ENCODE measurements at places on chromosomes 3 and 15.

DNA sequence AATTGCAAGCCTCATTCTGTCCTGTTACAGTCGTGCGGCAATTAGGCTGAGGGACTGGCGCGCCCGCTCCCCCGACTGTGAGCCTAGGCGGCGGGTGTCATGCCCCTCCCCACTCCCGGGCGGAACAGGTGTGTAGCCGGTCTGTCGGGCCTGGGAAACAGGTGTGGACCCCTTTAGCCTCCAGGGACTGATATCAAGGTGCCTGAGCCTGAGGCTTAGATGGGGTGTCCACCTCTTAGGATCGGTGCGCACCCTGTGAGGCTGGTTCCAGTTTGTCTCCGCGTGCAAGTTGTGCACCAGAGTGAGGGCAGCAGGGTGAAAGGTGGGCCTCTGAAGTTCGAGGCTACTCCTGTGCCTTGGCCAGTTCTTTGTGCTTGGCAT, 686 bp downstream of the VPS8 start:
- DNase-seq = peak; percentile 11

DNA sequence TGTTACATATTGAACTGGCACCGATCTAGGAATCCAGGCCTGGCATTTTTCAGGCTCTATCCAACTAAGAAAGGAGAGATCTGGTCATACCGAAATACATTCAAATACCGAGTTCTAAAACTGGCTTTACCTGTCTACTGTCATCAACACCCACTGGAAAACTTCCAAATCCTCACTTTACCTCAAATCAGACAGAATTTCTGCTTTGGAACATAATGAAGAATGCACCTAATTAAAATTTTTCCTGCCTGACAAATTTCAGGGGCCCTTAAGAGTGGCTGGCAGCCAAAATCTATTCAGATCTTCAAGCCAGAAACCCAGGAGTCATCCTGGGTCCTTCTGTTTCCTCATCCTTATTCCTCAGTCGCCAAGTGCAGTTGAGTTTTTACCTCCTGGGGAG, 198.6 kb upstream of the FEZF2 start:
- DNase-seq = no peak

- DNase-seq = no peak
Observed at GRCh38 chr3:57682284-57682683, 10.6 kb downstream of the DENND6A start.

- DNase-seq = no peak
Observed at GRCh38 chr3:32872487-32873382, 54.9 kb downstream of the TRIM71 start.

GRCh38 chr3:64109438-64109837, 86.1 kb upstream of the PSMD6 start:
- DNase-seq = no peak

GRCh38 chr3:116834816-116835215, 125.2 kb downstream of the TUSC7 start:
- no peak for DNase-seq

DNA sequence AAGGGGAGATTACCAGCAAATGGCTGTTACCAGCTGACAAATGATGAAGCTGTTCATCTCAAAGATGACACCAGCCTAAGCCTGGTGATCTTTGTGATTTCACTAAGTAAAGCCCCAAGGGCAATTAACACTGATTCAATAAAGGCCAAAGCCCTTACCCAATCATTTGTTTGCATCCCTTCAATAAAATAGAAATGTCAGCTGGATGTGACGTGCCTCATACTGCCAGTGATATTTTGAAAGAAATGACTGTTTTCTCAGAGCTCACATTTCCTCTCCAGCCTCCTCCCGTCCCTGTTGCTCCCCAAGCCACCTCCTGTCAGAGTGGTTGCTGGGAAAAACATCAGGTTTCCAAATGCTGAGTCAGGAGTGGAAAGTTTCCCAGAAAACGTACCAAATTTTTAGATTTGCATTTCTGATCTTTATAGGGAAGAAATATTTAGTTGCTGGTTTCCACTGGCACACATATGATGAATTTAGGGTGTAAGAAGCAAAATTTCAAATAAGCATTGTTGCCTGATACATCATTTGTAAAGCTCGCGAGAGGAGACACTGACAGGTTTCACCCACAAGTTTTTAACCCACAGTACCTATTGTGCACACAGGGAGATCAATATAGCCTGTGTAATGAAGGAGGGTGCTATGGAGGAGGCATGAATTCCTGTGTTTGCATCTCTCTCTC, 21.0 kb downstream of the C2CD4A start:
- DNase-seq = no peak

DNA sequence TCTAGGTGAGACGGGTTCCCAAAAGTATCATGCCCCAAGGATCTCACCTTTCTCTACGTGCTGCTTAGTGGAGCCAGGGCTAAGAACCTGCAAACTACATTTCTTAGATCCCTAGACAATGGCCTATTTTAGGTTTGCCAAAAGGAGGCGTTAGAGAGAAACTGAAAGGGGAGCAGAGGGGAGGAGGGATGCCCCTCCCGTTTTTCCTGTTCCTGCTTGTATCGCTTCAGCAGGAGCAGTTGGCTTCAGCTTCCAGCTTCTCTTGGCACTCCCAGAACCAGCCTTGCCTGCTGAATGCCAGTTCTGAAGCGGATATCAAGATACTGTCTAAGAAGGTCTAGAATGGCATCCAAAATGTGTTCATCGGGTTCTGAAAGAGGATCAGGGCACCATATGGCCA, 58.4 kb upstream of the ABHD17C start:
- no peak for DNase-seq

DNA sequence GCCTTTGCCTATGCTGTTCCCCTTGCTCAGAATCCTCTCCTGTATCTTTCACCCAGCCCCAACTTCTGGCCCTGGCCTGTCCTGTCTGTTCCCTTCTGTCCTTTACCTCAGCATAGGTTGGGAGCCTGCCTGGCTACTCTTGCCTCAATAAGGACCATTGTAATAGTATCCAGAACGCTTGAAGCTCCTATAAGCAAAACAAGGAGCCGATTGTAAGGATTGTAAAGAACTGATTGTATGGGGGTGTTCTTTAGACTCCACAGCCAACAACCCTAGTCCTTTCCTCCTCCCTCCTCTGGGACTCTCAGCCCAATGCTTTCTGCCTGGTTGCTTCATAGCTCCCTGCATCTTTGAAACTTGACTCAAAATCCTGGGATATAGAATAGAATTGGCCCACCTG, 18.7 kb upstream of the RAD54L2 start:
- DNase-seq = no peak

GRCh38 chr3:163924600-163924999, 1153.7 kb downstream of the SI start:
- DNase-seq = no peak

DNA sequence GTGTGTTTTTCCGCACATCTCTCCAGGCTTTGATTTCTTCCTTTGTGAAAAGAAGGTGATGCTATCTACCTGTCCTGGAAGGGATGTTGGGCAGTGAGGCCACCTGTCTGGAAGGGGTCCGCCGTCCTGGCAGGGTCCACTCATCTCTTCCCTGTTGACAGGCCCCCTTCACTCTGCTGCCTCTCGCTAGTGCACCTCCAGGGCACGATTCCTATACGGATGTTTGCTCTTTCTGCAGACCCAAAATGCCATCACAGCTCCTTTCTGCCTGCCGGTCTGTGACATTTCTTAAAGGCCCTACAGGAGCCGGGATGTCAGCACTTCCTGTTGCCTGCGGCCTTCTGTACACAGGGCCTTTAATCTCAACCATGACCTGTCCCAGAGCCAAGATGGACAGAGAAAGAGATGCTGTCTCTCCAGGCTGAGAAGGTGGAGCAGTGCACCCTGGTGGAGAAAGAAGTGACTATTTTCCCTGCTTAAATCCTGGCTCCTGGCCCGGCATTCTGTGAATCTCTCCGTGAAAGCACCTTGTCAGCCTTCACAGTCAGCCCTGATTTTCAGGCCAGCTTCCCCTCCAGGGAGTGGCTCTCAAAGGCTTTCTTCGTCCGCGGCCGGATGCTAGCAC, 7.4 kb downstream of the FAM3D start:
- no peak for DNase-seq

GRCh38 chr3:30970183-30970582, 75.7 kb upstream of the GADL1 start:
- no peak for DNase-seq

DNA sequence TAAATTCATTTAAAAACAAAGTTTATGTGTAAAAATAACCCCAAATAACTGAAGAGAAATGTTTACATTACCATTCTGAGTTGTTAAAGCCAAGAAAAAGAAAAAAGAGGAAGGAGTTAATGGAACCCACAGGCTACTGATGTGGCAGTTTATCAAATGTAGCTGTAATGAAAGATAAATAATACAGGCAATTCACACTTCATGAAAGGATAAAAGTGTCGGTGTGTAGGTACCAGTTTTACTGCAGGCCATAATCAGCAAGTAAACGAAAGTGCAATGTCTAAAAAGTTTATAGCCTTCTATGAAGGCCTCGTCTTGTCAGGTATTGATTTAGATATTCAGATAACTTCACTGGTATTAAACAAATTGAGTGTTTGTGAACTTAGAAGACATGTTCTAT, 164.6 kb downstream of the DPH6 start:
- no peak for DNase-seq

DNA sequence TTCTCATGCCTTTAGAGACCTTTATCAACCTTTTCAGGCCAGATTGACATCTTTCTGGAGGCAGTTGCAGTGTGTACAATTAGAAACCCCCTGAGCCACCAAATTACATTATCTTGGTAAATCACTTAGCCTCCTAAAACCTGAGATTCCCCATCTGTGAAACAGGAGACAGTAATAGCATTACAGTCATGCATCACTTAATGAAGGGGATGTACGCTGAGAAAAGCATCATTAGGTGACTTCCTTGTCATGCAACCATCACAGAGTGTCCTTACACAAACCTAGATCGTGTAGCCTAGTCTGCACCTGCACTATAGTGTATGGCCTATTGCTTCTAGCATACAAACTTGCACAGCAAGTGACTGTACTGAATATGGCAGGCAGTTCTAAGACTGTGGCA, 400.8 kb upstream of the CNTN3 start:
- no peak for DNase-seq
